Forelimb muscle (tissue), 1 donor: ENCODE measurements at places on chromosomes 1 and 21. TPM values are rescaled to one million over a fixed set of nuclear protein-coding genes. Genes with fewer than 3 reads are reported as not detected.

The CFAP57 gene
- polyA plus RNA-seq, result 0.08 TPM

The CACNA1S gene
- 56.1 TPM for polyA plus RNA-seq

The NUDC gene
- polyA plus RNA-seq, result 50.2 TPM

The HTR6 gene
- not detected for polyA plus RNA-seq

The BMP8B gene
- polyA plus RNA-seq, result 1.3 TPM

The OLFML3 gene
- 149 TPM for polyA plus RNA-seq

The RPE65 gene
- polyA plus RNA-seq, result not detected

The TFF2 gene
- not detected for polyA plus RNA-seq

The ATP1A4 gene
- polyA plus RNA-seq, result 2.8 TPM

The HCRTR1 gene
- 0.25 TPM for polyA plus RNA-seq

The VWA1 gene
- polyA plus RNA-seq, result 56.6 TPM

The CADM3 gene
- polyA plus RNA-seq, result 0.47 TPM

The CCDC190 gene
- polyA plus RNA-seq, result 5.2 TPM

The MANEAL gene
- polyA plus RNA-seq, result 2.9 TPM

The CFHR1 gene
- polyA plus RNA-seq, result not detected

The PLEKHA6 gene
- 3.0 TPM for polyA plus RNA-seq

The IL22RA1 gene
- polyA plus RNA-seq, result not detected

The ANKRD34A gene
- 0.95 TPM for polyA plus RNA-seq

The TEDDM1 gene
- 0.11 TPM for polyA plus RNA-seq

The APOBEC4 gene
- not detected for polyA plus RNA-seq

The DMBX1 gene
- polyA plus RNA-seq, result not detected

The MR1 gene
- 4.1 TPM for polyA plus RNA-seq

The SPRR1A gene
- not detected for polyA plus RNA-seq
